ENCODE measurements at places on chromosomes 11 and 22.

- no peak for DNase-seq
Observed at GRCh38 chr11:33863418-33864172, 28.3 kb downstream of the LMO2 start.

DNA sequence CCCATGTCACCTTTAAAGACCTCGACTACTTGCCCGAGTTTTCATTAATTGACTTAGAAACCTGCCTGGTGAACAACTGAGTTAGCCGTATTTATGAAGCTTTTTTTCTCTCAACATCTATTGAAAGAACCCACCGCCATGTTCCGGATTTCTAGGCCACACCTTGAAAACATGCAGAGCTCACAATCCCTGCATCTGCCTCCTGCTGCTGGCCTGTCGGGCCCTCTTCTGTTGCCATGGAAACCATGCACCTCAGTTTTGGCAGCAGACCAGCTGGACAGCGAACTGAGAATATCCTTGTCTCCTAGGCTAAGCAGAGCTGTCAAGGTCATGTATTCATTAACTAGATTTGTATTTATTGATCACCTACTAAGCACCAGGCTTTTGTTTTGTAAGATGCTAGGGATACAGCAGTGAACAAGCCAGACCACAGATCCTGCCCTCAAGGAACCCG is 4.3 kb upstream of the PATZ1 start:
- DNase-seq: peak; percentile 31

GRCh38 chr11:94132152-94132558 is 3.5 kb downstream of the PANX1 start:
- DNase-seq: peak; percentile 86

DNA sequence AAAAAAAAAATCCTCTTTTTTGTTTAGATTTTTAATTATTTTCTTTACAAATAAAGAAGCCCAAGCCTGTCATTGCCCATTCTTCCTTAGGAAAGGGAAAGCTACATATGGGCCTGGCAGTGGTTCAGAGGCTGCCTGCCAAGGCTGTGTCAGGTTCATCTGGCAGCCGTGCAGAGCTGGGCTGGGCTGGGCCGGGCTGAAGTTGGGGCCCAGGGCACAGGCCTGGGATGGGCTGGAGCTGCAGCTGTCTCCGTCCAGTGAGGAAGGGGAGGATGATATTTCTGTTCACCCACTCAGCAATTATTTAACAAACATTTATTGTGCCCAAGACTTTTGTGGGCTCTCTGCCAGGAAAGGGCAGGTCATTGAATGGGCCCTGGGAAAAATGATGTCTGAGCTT is 4.6 kb downstream of the PRR5L start:
- DNase-seq: peak; percentile 79

GRCh38 chr11:86041975-86042378 is 26.9 kb downstream of the PICALM start:
- peak; percentile 96 for DNase-seq

- DNase-seq: peak; percentile 8
Observed at GRCh38 chr11:106821826-106822225, 196.4 kb downstream of the GUCY1A2 start.

GRCh38 chr22:50308597-50308935 is 1.1 kb upstream of the PLXNB2 start:
- DNase-seq: peak; percentile 88

- peak; percentile 67 for DNase-seq
Observed at GRCh38 chr22:21009638-21010425, 5.1 kb upstream of the P2RX6 start.

DNA sequence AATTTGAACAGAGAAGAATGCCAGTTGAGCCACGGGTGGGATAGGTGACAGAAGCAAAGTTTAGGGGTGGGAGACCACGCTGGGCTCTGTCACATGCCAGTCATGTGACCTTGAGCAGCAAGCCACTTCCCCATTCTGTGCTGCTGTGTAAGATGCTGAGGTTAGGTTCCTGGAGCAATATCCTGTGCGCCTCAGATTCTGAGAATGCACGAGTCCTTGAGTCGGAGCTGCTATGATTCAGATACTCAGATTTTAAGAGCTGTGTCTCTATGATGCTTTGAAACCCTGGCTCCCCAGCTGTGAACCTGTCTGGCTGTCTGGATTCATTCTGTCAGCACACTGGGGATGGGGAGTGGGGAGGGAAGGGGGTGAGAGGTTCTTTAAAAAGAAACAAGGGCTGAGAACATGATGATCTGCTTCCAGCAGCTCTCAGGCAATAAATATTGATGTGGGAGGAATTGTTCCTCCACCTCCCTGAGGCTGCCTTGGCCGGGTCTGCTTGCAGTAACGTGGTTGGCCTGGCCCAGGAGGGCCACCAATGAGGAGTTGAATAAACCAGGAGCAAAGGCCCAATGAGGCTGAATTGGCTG is 24.0 kb downstream of the SLCO2B1 start:
- peak; percentile 34 for DNase-seq

- DNase-seq: peak; percentile 42
Observed at GRCh38 chr22:36816636-36817524, at the start of gene PVALB. TSS of gene PVALB (minus strand) at chr22:36817035. CDS start at chr22:36817005, 30 bp downstream.

DNA sequence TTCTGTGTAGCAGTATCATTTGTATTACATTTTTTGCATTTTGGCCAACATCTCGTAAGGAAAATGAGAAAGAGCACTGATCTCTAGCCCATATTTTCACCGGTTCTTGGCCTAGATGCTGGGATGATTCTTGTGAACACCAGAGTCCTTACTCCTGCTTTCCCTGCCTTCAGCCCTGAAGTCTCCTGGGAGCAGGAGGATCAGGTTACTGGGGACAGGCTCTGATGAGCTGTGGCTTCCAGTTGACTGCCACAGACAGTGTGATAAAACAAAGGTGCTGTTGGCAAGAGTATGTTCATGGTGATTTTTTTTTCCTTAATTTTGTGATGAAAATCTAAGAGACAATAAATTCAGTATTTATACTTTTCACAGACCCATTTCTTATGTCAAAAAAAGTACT is 34.2 kb upstream of the ADSL start:
- DNase-seq: no peak

GRCh38 chr11:81573367-81573766 is 1160.3 kb downstream of the FAM181B start:
- DNase-seq: no peak

DNA sequence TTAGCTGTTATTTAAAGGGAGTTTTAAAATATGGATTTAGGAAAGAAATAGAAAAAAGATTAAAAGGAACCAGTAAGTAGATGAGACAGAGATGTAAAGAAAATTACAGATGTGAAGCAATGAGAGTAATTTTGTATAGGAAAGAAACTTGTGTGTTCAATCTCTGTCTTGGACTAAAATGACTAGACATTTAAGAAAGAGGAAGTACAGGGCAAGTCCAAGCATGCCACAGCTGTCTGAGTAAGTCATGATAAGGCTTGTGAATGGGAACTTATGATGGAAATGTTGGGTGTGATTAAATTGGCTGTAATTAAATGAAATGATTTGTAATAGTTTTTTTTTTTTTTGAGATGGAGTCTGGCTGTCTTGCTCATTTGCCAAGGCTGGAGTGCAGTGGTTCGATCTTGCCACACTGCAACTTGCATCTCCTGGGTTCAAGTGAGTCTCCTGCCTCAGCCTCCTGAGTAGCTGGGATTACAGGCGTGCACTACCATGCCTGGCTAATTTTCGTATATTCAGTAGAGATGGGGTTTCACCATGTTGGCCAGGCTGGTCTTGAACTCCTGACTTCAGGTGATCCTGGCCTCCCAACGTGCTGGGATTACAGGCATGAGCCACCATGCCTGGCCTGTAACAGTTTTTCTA is 5.9 kb upstream of the ACY3 start:
- DNase-seq: peak; percentile 17

DNA sequence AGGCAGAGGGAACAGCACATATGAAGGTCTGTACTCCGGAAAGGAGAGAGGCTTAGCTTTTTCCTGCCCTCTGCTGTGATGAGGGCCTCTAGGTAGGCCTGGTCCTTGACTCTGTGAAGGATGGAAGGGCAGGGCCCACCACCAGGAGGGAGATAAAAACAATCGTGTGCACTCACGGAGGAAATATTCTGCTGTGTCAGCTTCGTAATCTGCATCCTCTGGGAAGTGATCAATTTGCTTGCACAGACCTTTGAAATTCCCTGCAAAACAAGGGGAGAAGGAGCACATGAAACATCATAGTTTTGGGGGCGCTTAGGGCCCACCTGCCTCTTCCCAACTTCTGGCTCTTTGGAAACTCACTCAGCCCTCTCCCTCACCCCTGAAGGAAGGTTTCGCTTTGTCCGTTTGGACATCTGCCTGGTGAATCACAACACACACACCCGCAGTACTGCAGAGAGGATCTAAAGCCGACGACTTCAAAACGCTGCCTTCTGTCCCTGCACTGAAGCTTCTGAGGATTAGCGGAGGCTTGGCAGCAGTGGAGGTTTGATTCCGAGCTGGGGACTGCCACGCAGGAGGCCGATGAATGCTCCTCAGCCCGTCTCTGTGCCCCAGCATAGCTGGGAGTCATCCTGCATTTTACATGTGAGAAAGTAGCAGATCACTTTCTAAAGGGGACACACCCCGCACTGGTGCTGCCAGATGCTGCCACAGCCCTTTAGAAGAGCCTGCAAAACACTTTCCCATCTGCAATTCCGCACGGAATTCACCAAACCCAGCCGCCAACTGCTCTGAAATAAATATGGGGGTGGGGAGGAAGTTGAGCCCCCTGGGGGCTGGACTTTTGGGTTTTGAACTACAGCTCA is 58.6 kb upstream of the EIF3D start:
- DNase-seq: peak; percentile 35

DNA sequence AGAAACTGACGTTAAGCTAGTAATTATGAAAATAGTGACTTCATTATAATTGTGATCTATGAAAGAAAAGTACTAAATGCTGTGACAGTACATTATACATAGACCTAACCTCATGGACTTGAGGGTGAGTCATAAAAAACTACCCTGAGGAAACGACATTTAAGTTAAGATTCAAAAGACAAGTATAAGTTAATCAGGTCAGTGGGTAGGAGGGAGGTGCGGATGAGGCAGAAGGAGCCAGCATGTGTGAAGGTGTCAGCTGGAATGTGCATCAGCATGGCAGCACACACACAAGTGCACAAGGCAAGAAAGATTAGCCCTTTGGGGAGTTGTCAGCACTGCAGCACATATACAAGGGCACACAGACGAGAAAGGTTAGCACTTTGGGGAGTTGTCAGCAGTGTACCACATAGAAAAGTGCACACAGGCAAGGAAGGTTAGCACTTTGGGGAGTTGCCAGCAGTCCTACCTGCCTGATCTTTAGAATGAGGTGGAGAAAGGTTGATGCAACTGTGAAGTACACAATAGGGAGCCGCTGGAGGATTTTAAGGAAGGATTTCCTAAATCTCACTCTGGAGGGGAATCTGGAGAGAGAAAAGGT is 31.6 kb upstream of the CAVIN3 start:
- DNase-seq: no peak

DNA sequence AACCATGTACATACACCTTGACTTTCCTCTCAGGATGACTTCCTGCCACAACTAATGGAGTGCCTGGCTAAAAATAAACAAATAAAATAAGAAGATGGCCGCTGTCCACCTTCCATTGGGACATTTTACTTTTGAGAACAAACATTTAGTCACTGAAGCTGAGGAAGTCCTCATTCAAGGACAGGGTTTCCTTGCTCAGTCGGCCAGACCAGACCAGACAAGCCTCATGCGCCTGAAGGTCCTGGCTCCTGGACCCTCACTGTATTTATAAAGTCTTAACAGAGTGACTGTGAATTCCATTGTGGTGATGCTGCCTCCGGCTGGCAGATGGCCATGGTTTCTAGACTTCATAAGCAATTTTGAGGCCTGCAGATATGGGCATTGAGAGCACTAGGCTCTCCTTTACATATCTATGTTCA is 114.5 kb downstream of the MAML2 start:
- peak; percentile 96 for DNase-seq

- DNase-seq: no peak
Observed at GRCh38 chr11:14924318-14924717, 32.3 kb upstream of the CYP2R1 start.

DNA sequence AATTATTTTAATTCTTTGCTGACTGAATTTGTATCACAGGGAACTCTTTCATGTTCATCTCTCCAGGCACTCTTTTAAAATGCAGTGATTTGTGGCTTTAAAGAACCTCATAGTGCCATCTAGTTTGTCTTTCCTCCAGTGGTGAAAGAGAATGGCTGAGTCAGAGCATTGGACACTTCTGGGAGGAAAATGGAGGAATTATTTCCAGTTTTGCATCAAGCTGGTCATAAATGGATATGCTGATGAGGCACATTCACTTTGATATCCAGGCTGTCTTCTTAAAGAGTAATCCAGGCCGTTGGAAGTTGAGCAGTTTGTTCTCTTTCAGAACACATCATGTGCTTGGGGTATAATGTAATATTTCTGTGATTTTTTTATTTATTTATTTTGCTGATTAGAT is 273.7 kb downstream of the DDX10 start:
- no peak for DNase-seq

DNA sequence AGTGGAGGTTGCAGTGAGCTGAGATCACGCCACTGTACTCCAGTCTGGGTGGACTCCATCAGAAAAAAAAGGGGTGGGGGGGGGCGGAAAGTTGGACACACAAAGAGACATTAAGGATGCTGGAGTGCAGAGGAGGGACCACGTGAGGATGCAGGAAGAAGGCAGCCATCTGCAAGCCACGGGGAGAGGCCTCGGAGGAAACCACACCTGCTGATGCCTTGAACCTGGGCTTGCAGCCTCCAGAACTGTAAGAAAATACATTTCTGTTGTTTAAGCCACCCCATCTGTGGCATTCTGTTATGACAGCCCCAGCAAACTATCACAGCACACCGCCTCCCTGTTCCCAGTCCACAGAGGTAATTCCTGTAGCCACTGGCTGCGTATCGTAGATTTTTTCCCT is 9.2 kb upstream of the STIP1 start:
- no peak for DNase-seq

DNA sequence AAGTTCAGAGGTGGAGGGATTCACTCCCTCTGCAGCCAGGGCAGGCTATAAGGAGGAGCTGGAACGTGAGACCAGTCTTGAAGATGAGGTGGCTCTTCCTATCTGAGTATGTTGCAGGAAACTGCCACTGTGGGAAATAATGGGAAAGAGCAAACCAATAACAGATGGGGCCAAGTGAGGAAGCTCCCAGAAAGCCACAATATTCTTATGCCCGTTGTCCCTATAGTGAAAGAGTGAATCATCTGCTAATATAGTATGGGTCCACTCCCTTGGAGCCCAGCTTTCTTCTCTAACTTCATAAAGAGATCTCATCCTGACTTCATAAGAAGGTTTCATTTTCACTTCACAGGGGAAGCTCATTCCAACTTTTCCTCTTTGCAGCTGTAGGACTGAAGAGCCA is 206.4 kb downstream of the BLID start:
- no peak for DNase-seq

DNA sequence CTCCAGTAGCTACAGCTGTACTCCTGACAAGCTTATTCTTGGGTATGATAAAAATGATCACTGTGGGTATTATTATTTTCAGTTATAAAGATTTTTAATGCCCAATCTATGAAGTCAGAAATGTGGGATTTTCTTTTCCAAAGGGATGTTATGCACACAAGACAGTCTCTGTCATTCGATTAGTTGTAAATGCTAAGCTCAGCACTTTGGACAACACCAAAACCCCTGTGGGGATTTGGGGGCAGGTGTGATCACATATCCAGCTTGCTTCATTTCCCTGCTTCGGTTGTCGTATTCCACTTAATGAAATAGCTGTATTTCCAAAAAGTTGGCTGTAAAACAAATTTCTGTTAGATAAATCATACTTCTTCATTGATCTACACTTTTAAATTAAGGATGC is 931.5 kb downstream of the NTM start:
- DNase-seq: no peak

Data from fibroblast of pulmonary artery (primary cell).